ENCODE measurements at places on chromosomes 11 and 22.

- no peak for DNase-seq
These were observed 583.3 kb upstream of the TENM4 start for GRCh38 chr11:80024119-80024518.

DNA sequence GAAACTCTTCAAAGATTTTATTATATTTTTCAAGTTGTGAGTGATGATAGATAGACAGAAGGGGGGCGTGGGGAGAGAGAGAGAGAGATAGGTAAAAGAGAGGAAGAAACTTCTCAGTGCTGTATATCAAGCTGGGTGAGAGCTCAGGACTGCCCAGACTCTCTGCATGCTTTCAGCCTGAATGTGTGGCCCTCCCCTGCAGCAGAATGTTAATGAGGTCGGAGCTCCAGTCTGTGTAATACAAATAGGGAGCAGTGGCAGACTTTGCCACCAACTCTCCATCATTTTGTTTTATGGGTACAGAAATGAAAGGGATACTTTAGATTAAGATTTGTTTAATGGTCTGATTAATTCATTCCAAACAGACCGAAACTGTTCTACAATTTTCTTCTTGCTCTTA, 752.8 kb downstream of the OPCML start:
- DNase-seq: no peak

GRCh38 chr22:42596336-42596735, 18.3 kb downstream of the POLDIP3 start:
- no peak for DNase-seq

- no peak for DNase-seq
These were observed 891.2 kb downstream of the KCNA4 start for GRCh38 chr11:29125606-29126005.

- no peak for DNase-seq
These were observed 85.1 kb downstream of the EFCAB6 start for GRCh38 chr22:43726964-43727543.
